ENCODE measurements at places on chromosomes 2 and 18. TPM values are rescaled to one million over a fixed set of nuclear protein-coding genes. Genes with fewer than 3 reads are reported as not detected.
A peak's percentile ranks its signal among the peaks of the same experiment; 100 is the strongest.

GRCh38 chr2:237773826-237774225, 24.8 kb upstream of the RBM44 start:
- DNase-seq = no peak

- DNase-seq = peak; percentile 44
Measured at GRCh38 chr2:73156539-73157124, 43.9 kb upstream of the RAB11FIP5 start.

GRCh38 chr2:165033402-165033801, 78.1 kb upstream of the SLC38A11 start:
- DNase-seq = peak; percentile 25

DNA sequence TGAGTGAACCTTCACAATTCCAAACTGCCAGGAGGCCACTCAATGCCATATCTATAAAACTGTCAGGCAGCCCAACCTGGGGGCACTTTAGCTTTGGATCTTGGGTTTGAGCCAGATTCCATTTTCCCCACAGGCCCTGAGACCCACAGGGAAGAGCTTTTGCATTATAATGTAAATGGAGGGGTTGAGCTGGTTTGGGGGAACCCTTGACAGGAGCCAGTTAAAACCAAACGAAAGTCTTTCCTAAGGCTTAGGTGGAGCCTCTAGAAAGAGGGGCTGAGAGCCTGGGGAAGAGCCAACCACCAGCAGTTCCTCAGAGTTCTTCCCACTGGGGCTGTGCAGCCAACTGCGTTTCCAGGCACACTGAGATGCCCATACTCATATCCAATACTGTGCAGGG, 42.7 kb downstream of the BCL11A start:
- no peak for DNase-seq

- DNase-seq = peak; percentile 65
Measured at GRCh38 chr2:237590272-237591140, at the start of gene RAB17. RAB17 (minus strand) TSS chr2:237590734; CDS start chr2:237586154, 4,580 bp downstream.

DNA sequence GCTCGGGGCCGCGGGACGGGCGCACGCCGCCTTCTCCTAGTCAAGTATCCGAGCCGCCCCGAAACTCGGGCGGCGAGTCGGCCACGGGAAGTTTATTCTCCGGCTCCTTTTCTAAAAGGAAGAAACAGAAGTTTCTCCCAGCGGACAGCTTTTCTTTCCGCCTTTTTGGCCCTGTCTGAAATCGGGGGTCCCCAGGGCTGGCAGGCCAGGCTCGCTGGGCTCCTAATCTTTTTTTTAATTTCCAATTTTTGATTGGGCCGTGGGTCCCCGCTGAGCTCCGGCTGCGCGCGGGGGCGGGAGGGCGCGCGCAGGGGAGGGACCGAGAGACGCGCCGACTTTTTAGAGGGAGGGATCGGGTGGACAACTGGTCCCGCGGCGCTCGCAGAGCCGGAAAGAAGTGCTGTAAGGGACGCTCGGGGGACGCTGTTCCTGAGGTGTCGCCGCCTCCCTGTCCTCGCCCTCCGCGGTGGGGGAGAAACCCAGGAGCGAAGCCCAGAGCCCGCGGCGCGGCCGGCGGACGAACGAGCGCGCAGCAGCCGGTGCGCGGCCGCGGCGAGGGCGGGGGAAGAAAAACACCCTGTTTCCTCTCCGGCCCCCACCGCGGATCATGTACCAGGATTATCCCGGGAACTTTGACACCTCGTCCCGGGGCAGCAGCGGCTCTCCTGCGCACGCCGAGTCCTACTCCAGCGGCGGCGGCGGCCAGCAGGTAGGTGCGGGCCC, 617 bp downstream of the FOSL2 start:
- peak; percentile 59 for DNase-seq

DNA sequence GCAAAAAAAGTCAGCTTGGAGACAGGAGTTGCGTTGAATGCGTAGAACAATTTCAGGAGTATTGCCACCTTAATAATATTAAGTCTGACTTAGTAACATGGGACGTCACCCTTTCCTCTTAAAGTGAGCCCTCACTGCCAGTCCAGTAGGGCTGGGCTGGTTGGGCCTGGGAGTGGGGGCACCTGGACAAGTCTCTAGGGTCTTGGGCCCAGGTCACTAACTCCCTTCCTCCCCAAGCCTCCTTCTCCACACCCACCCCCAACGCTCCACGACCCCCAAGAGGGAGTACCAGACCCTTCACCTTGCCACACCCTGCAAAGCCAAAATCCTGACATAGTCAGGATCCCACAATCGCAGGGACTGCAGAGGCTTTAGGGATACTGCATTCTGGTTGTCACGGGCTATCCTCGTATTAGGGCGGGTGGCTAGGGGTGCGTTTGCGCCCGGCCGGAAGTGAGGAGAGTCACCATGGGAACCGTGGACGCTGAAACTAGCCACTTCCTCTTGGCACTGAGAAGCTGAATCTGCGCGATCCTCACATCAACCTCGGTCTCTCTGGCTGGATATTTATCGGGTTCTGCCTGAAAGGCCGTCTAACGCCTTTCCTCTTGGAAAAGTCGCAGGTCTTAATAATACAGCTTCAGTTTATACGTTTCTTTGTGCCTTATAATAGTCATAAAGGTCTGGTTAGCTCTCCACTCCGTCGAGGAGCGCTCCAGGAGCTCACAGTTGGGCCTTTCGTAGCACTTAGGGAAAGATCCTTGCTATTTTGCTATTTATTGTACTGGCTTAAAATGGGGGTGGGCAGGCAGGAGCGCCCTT, 10.3 kb upstream of the CXXC1 start:
- DNase-seq = no peak

GRCh38 chr18:67613731-67614130, 97.2 kb upstream of the DSEL start:
- DNase-seq = no peak

GRCh38 chr18:74234326-74235171, 57.2 kb downstream of the CYB5A start:
- DNase-seq = peak; percentile 73

- peak; percentile 53 for DNase-seq
Measured at GRCh38 chr2:28395334-28396061, 2.8 kb downstream of the FOSL2 start.

- no peak for DNase-seq
Measured at GRCh38 chr2:201821080-201821479, 14.7 kb downstream of the CDK15 start.

DNA sequence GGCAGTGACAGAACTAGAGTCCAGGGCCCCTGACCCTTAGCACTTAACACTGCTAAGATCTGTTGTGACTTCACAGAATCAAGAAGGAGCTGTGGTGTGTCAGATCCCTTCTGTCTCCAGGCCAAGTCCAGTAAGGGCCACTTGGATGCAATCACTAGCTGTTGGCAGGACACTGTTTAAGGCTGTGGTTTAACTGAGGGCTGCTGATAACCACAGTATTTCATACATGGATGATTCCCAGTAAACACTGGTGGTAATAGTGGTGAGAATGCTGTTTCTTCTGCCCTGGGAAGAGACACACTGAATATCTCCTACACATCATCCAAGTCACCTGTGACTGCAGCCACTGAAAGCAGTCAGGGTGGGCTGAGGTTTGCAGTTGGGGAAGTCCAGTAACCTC, 77.7 kb upstream of the FBXO11 start:
- DNase-seq = peak; percentile 12

- no peak for DNase-seq
Measured at GRCh38 chr18:58057291-58057965, 13.4 kb downstream of the NEDD4L start.

- peak; percentile 55 for DNase-seq
Measured at GRCh38 chr18:62715759-62716615, 646 bp downstream of the PHLPP1 start.

DNA sequence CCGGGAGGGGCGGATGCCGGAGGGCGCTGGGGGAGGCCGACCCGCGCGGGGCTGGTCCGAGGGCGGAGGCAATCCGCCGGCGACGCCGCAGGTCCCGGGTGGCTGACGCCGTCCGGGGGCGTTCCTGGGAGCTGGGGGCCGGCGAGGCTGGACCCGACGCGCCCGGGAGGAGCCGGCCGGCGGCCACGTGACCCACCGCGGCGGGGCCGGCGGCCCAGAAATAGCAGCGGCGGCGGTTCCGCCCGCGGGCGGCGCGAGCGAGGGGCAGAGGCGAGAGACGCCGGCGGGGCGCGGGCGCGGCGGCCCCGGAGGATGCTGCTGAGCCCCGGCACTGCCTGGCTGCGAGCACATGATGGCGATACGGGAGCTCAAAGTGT, at the start of gene RAB31:
Gene RAB31, plus strand, starts transcription at position 245 of the 377 bp plus-strand sequence. Its CDS starts 105 bp downstream, at position 350.
- DNase-seq = peak; percentile 20

- no peak for DNase-seq
Measured at GRCh38 chr18:22856870-22857269, 76.3 kb upstream of the RBBP8 start.

The SKOR2 gene
- total RNA-seq = not detected

The GCG gene
- total RNA-seq = not detected

The CMPK2 gene
- total RNA-seq = 6.5 TPM

The CREB1 gene
- total RNA-seq = 43.5 TPM

The RNF103 gene
- 12.3 TPM for total RNA-seq

The ROCK2 gene
- 40.7 TPM for total RNA-seq

The ANKRD30B gene
- 0.51 TPM for total RNA-seq

The GMPPA gene
- 85.7 TPM for total RNA-seq

The ZEB2 gene
- 0.69 TPM for total RNA-seq

The GORASP2 gene
- 44.5 TPM for total RNA-seq

The METTL21A gene
- total RNA-seq = 35.3 TPM

The GKN2 gene
- total RNA-seq = not detected

The ROCK1 gene
- 37.0 TPM for total RNA-seq

The ZNF804A gene
- total RNA-seq = 1.9 TPM

The OR6B2 gene
- not detected for total RNA-seq

The ACTG2 gene
- total RNA-seq = 3.8 TPM

The UNC80 gene
- total RNA-seq = not detected

All from PC-3 (cell line).